Left lung (tissue), 14 donors: ENCODE measurements at places on chromosomes 4 and X. TPM values are rescaled to one million over a fixed set of nuclear protein-coding genes. Genes with fewer than 3 reads are reported as not detected.

GRCh38 chrX:153968255-153968654 is 3.4 kb downstream of the HCFC1 start:
- DNase-seq = no peak

GRCh38 chr4:142356801-142357200 is 489.3 kb downstream of the INPP4B start:
- DNase-seq = no peak

- no peak for DNase-seq
These were observed 95.7 kb upstream of the MAOA start for GRCh38 chrX:43560247-43560946.

GRCh38 chrX:20001588-20001987 is 10.7 kb upstream of the BCLAF3 start:
- DNase-seq = no peak

DNA sequence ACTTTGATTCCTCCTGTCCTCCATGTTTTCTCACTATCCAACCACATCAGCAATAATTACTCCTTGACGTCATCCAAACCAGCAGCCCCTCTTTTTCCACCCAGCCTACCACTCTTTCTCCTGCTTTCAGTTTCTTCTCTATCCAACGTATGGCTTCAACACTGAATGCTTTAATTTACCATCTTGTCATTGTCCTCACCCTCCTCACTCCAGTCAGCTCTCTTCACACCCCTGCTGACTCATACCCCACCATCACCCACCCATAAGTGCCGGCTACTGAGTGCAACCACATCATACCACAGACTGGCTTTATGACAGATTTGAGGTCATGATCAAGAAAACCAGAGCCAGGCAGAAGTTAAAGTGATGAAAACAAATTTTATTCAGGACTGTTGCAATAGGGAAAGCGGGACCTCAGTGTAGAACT is 9.8 kb upstream of the ANXA5 start:
- no peak for DNase-seq

- no peak for DNase-seq
These were observed 51.2 kb upstream of the PGRMC2 start for GRCh38 chr4:128338634-128339355.

Gene BEND2
- 0.17 TPM for polyA plus RNA-seq

Gene UGT2B7
- polyA plus RNA-seq = 36.4 TPM

Gene TLR2
- 44.4 TPM for polyA plus RNA-seq

Gene DBET
- not detected for polyA plus RNA-seq

Gene CYSLTR1
- polyA plus RNA-seq = 1.7 TPM

Gene CASP6
- 42.8 TPM for polyA plus RNA-seq

Gene DCTD
- 116 TPM for polyA plus RNA-seq

Gene SULT1E1
- polyA plus RNA-seq = 179 TPM
